ENCODE measurements at places on chromosomes 5 and 9. TPM values are rescaled to one million over a fixed set of nuclear protein-coding genes. Genes with fewer than 3 reads are reported as not detected.

DNA sequence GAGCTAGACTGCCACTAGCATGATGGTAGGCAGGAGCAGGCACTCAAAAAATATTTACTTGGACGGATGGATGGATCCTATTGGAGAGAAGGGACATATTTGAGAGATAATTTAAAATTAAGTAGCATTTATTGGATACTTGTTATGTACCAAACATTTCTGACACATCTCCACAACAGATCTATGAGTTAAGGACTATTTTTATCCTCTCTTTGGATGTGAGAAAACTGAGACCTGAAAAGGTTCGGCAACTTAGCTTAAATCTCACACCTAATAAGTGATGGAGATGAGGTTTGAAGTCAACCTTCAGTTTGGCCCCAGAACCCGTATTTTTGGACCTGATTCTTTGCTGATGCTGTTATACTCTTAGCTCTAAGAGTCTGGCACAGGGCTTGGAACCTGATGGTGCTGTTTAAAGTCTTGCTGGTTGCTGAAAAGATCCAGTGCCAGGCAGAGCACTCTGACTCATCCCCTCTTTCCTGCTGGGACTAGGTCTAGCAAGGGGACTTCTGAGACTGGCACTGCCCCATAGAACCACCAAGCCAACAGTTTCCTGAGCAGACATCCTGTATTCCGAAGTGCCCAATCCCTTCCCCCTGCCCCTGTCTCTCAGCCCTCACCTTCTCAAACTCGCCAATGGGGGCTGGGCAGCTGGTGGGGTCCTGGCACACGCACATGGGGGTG, 15.6 kb downstream of the SPARC start:
- DNase-seq = no peak

DNA sequence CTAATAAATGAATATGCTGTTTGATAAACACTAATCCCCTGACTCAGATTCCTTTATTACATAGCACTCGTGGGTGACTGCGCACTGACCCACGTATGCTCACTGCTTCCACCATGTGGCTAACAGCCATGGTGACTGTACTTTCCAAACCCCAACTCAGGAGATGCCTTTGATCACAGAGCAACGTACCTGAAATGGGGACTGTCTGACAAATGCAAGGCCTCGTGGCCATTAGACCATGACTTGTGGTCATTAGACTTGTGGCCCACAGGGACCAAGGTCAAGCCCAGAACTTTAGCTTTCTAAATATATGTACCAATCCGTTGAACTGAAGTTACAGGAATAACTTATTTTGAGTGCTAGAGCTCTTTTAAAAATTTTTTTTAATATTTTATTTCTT, 46.6 kb downstream of the CYFIP2 start:
- DNase-seq = peak; percentile 49

Gene LRRC19
- not detected for polyA plus RNA-seq

- DNase-seq = no peak
These were observed 78.3 kb upstream of the SSBP2 start for GRCh38 chr5:81829242-81829641.

- no peak for DNase-seq
These were observed 72.4 kb upstream of the ZNF622 start for GRCh38 chr5:16538006-16538405.

Gene ZNF618
- 1.6 TPM for polyA plus RNA-seq

DNA sequence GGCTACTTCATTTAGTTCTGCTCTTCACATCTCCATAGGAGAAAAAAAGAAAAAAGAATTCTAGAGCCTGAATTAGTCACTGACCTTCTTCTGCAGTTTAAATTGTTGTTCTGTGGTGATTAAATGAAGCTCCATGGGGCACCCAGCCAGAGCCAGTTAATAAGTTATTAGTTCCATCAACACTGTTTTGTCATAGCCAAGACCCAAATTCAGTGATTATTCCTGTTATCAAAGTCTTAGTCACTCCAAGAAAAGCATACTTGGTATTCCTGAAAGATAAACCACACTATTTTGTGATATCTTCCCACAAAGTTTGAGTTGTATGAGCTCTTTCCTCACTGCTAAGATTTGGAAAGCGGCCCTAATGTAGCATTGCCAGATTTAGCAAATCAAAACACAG, 134.8 kb upstream of the RGMB start:
- no peak for DNase-seq

GRCh38 chr9:33101104-33101951, 24.9 kb upstream of the SMU1 start:
- DNase-seq = no peak

DNA sequence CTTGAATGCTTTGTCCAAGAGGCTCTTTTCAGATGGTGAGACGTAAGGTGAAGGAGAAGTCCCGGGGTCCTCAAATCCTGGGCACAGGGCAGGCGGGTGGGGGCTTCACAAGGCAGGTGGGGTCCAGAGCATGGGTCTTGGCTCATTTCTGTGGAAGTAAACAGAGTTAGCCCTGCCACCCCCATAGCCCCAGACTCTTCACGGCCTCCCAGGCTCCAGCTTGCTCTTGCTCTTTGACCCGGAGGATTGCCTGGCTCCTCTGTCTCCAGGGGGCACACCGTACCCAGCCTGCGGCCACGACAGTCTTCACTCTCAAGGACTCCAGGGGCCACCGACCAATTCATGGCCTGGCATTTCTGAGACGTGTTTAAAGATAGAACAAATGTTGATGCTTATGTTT, 28.8 kb upstream of the POMT1 start:
- no peak for DNase-seq

DNA sequence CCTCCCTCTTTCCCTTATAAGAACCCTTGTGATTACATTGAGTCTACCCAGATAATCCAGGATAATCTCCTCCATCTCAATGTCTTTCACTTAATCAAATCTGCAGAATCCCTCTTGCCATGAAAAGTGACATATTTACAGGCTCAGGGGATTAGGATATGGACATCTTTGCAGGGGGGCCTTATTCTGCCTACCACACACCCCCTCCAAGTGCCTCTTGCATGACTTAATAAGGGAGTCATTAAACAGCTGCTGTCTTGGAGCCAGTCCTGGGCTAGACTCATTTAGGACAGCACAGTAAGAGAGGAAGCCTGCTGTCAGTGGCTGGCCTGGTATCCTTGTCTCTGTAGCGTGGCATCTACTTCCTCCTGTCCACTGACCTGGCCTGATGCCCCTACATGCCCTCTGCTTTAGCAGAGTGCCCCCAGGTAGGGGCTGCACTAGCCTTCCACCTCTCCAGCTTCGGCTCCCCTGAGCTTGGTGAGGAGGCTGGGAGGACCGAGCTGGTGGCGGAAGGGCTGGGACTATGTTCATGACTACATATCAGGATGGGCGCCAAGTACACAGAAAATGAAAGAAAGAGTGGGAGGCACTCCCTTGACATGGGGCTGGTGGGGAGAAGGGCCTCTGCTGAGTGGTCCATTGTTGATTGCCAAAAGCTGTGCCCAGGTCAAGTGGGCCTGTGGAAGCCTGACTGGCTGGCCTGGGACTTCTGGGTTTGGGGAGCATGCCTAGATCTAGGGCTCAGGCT, 17.2 kb downstream of the ENHO start:
- DNase-seq = no peak

Gene CD14
- 2,434 TPM for polyA plus RNA-seq

DNA sequence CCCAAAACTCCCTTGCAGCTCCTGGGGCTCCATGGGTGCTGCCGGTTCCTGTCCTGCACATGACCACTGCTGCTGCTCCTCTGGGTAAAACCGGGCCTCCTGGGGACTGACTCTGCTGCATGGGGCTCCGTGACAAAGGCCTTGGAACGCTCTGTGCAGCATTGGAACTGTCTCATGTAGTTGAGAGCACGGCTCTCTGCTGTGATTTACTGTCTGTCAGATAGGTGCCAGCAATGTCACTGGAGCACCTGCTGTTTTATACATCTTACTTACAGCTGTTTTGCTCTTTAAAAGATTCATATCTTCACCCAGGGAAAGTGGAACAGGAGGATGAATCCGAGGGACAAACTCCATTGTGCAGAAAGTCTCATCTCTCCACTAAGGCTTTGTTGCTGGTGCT, 138.1 kb downstream of the YIPF5 start:
- DNase-seq = no peak

Gene ZNF622
- 30.1 TPM for polyA plus RNA-seq

DNA sequence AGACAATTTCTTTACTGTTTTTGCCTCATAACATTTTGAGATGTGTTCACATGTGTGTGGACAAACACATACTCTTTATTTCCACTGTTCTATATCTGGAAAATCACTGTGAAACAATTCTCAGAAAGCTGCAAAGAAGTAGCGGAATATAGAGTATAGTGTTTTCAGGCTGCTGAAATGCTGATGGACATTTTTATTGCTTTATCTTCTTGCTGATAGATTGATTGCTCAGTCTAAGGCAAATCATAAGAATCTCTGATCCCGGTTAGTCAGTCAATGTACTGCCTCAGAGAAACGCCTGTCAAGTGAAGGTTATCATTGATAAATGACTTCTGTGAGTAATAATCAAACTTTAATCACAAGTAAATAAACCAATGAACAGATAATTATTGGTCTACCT, 364.9 kb upstream of the CTNND2 start:
- DNase-seq = no peak

GRCh38 chr5:136891175-136891972, 526.0 kb upstream of the TRPC7 start:
- no peak for DNase-seq

DNA sequence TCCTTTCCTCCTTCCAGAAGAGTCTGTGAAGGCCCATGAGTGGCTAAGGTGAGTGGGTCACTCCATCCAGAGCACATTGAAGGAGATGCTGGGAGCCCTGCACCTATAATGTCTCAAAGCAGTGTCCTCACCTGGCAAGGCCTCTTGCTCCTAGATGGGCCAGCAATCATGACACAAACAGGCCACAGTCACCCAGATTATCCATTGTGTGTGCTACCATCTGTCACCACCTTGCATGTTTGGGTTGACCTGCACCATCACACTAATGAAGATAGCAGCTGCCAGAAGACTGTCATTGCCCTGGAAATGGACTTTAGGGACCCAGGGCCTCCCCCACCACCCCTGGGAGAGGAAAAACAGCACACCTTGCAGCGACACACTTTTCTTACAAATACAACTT, 69.6 kb downstream of the GABBR2 start:
- no peak for DNase-seq

Gene LMNB1
- polyA plus RNA-seq = 33.0 TPM

DNA sequence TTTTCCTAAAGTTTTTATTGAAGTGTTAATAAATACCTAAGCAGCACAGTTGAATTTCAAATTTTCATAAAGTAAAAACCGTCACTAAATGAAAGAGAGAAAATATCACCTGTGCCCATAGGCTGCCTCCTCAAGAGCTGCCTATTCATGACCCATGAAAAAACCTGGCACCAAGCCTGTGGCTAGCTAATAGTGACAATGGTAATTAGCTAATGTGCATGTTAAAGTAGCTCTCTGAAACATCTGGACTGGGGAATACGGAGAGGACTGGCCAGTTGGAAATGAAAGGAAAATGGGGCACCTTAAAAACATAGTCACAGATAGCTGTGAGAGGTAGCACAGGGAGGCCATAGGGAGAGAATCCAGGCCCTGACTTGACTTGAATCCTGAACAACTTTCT, 5.4 kb upstream of the GNE start:
- DNase-seq = no peak

- no peak for DNase-seq
These were observed 64.8 kb upstream of the SPTLC1 start for GRCh38 chr9:92180002-92180400.

Gene ZBTB43
- polyA plus RNA-seq = 6.8 TPM

DNA sequence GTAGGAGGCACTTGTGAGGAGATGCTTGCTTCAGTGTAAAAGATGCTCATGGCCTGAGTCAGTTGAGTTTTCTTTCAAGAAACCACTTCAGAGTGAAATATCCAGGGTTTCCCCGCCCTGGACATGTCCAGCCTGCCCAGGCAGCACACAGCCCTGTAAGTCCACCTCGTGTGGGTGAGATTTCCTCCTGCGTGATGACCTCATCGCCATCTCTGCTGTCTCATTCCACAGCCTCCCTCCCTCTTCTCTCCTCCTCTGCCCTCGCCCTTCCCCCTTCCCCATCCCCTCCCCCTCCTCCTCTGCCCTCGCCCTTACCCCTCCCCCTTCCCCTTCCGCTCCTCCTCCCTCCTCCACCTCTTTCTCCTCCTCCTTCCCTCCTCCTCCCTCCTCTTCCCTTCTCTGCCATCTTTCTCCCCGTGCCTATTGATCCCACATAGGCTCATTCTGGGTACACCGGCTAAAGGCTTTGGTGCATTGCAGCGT, 34.0 kb upstream of the NCS1 start:
- peak; percentile 58 for DNase-seq

Gene KCNV2
- polyA plus RNA-seq = not detected

Gene PCDHB15
- polyA plus RNA-seq = not detected

Gene PCDHB16
- polyA plus RNA-seq = not detected

DNA sequence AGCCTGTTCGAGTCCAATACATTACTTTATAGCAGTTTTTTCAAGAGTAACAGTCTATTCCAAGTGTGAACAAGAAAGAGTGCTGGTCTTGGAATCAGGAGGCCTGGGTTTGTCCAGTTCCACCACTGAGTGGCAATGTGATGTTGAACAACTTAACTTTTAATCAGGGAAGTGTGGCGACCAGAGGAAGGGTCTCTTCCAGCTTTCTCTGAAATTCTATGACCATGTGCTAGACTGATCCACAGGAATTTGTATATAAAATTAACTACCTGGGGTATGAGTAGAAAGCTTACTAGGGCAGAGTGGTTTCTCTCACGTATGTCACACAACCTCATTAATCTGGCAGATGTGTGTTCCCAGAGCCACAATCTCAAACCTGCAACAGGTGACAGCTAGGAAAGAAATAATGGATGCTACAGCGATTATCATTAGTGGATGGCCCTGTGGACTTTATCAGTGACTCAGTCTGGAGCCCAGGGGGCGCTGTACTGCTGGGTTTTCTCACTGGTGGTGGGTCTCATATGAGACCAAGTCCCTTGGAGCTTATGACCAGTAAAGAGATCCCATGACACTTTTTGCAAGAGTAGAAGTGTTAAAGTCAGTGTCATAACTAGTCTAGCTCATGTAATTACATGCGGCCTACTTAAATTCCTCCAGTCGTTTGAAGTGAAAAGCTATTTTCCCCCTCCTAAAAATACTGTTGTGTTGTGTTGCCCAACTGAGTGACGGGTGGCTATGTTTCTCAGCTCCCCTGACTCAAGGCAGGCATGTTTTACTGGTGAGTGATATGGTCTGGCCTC, 116.5 kb downstream of the GDNF start:
- DNase-seq = peak; percentile 15

Gene EIF4EBP3
- polyA plus RNA-seq = 41.9 TPM

Gene CYLC2
- not detected for polyA plus RNA-seq

GRCh38 chr5:122121479-122122465, 7.6 kb upstream of the ZNF474 start:
- DNase-seq = no peak

Gene ITGA2
- not detected for polyA plus RNA-seq

DNA sequence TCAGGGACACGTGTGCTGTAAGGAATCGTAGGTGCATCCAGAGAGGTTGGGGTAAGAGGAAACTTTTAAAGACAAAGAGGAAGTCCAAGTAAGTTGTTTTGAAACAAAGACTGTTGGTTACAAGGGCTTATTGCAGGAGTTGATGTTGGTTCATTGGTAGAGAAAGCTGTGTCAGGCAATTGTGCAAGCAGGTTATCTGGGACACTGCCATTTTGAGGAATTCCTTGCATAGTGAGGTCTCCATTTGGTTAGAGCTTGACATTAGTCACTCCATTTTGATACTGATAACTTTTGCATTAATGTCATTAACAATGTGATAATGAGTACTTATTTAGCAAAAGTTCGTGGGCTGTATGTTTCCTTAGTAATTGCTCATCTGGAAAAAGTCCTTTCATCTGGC, 24.9 kb downstream of the CNOT6 start:
- DNase-seq = peak; percentile 77

All from CD14-positive monocyte (primary cell).